ENCODE measurements at places on chromosomes 1 and 21. TPM values are rescaled to one million over a fixed set of nuclear protein-coding genes. Genes with fewer than 3 reads are reported as not detected.

The FLG2 gene
- not detected for total RNA-seq

The TRIM45 gene
- 8.2 TPM for total RNA-seq

The SYT11 gene
- total RNA-seq: 13.2 TPM

The MXRA8 gene
- 137 TPM for total RNA-seq

The TNFSF18 gene
- not detected for total RNA-seq

The NFASC gene
- 0.29 TPM for total RNA-seq

The PEX11B gene
- total RNA-seq: 24.7 TPM

The C8B gene
- total RNA-seq: not detected

The MRTO4 gene
- total RNA-seq: 117 TPM

The GPR52 gene
- total RNA-seq: not detected

The SAMD13 gene
- total RNA-seq: 0.94 TPM

The MEX3A gene
- 19.0 TPM for total RNA-seq

The WDR64 gene
- not detected for total RNA-seq

The HSPB7 gene
- not detected for total RNA-seq

Measured in epithelial cell of proximal tubule (primary cell).